Uterine smooth muscle cell (primary cell): ENCODE measurements at places on chromosomes 6 and 20. TPM values are rescaled to one million over a fixed set of nuclear protein-coding genes. Genes with fewer than 3 reads are reported as not detected.

NKX2-2 gene
- total RNA-seq, result not detected in 2 replicates

PPP2R5D gene
- 23.7 and 40.4 TPM in 2 replicates for total RNA-seq

KIF16B gene
- total RNA-seq, result 17.4 and 19.7 TPM in 2 replicates

SMLR1 gene
- total RNA-seq, result not detected in 2 replicates

HLA-DQA1 gene
- not detected in 2 replicates for total RNA-seq

CD83 gene
- total RNA-seq, result 1.2 TPM in 2 replicates

SLC32A1 gene
- not detected in 2 replicates for total RNA-seq

FAM83B gene
- 0.12 and 0.33 TPM in 2 replicates for total RNA-seq

IBTK gene
- total RNA-seq, result 67.3 and 75.6 TPM in 2 replicates

IRAK1BP1 gene
- 3.7 and 5.4 TPM in 2 replicates for total RNA-seq

MEI4 gene
- total RNA-seq, result not detected in 2 replicates

HRH3 gene
- total RNA-seq, result not detected in 2 replicates

ULBP1 gene
- total RNA-seq, result 0.12 and 0.22 TPM in 2 replicates

IER3 gene
- 41.9 and 49.7 TPM in 2 replicates for total RNA-seq

CRISP3 gene
- total RNA-seq, result not detected in 2 replicates

DNAH8 gene
- total RNA-seq, result under 0.01 and 0.12 TPM in 2 replicates

PLEKHG1 gene
- 1.3 and 2.0 TPM in 2 replicates for total RNA-seq

UST gene
- 10.8 and 27.1 TPM in 2 replicates for total RNA-seq

KCNK5 gene
- under 0.01 and 0.11 TPM in 2 replicates for total RNA-seq

FOXC1 gene
- 1.5 and 1.6 TPM in 2 replicates for total RNA-seq

KIFC1 gene
- 15.0 and 57.7 TPM in 2 replicates for total RNA-seq

KCNK17 gene
- total RNA-seq, result not detected in 2 replicates

CTAGE9 gene
- not detected in 2 replicates for total RNA-seq

SMIM28 gene
- not detected in 2 replicates for total RNA-seq

HLA-DMB gene
- total RNA-seq, result under 0.01 TPM in 1 of 2 replicates, not detected in the other

IMPG1 gene
- total RNA-seq, result 0.37 TPM in 1 of 2 replicates, not detected in the other

RAMACL gene
- 2.1 and 2.3 TPM in 2 replicates for total RNA-seq

MPIG6B gene
- not detected in 2 replicates for total RNA-seq

OVOL2 gene
- total RNA-seq, result not detected in 2 replicates

PRPH2 gene
- 1.7 and 1.8 TPM in 2 replicates for total RNA-seq

TBXT gene
- total RNA-seq, result not detected in 2 replicates

KCNK15 gene
- total RNA-seq, result 0.22 and 1.6 TPM in 2 replicates

DDX43 gene
- total RNA-seq, result under 0.01 and 2.7 TPM in 2 replicates

CAGE1 gene
- total RNA-seq, result under 0.01 and 0.11 TPM in 2 replicates

HLA-G gene
- not detected in 2 replicates for total RNA-seq

COL9A1 gene
- not detected in 2 replicates for total RNA-seq

HSF2 gene
- 44.5 and 46.6 TPM in 2 replicates for total RNA-seq

CALHM6 gene
- 0.62 and 0.89 TPM in 2 replicates for total RNA-seq

TUBB2B gene
- total RNA-seq, result 0.89 and 4.2 TPM in 2 replicates

SLC2A10 gene
- 23.4 and 49.7 TPM in 2 replicates for total RNA-seq

PNPLA1 gene
- total RNA-seq, result not detected in 2 replicates

TPD52L1 gene
- 8.1 and 13.7 TPM in 2 replicates for total RNA-seq

TOP1 gene
- 30.2 and 37.4 TPM in 2 replicates for total RNA-seq
